Dermis blood vessel endothelial cell (primary cell): ENCODE measurements at places on chromosomes 1 and 21. TPM values are rescaled to one million over a fixed set of nuclear protein-coding genes. Genes with fewer than 3 reads are reported as not detected.

TINAGL1 gene
- total RNA-seq, result 418 and 719 TPM in 2 replicates

PTPRU gene
- total RNA-seq, result 2.1 and 2.4 TPM in 2 replicates

NCAM2 gene
- total RNA-seq, result 0.17 and 0.42 TPM in 2 replicates

LCE3D gene
- not detected in 2 replicates for total RNA-seq

DLGAP3 gene
- under 0.01 TPM in 1 of 2 replicates, not detected in the other for total RNA-seq

KLHDC8A gene
- total RNA-seq, result not detected in 2 replicates

SH3D21 gene
- total RNA-seq, result 0.74 and 1.5 TPM in 2 replicates

KIF21B gene
- total RNA-seq, result 2.2 and 4.4 TPM in 2 replicates

RGS16 gene
- total RNA-seq, result 1.2 and 2.0 TPM in 2 replicates

IL10 gene
- not detected in 2 replicates for total RNA-seq

AQP10 gene
- total RNA-seq, result not detected in 2 replicates

IPP gene
- total RNA-seq, result 6.6 and 8.4 TPM in 2 replicates
